Omental fat pad (tissue), 4 donors: ENCODE measurements at places on chromosomes 3 and 15. TPM values are rescaled to one million over a fixed set of nuclear protein-coding genes. Genes with fewer than 3 reads are reported as not detected.

Gene CSPG5
- 4.7 TPM for total RNA-seq

GRCh38 chr3:84600703-84601225, 358.0 kb upstream of the CADM2 start:
- no peak for DNase-seq

DNA sequence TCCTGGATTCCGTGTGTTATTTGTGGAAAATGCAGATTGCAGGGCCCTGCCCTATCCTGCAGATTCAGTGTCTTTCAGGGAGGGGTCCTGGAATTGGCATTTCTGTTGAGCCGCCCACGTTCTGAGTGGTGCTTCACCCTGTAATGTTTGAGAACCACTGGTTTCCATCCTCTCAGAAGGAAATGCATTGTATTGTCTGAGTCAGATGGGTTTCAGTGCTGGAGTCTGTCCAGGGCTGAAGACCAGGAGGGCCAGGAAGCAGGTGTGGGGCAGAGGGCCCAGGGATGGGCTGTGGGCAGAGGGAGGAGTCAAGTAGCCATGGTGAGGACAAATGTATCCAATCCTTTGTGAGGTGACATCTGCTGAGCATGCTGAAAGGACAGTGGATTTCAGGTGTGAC, 123.8 kb downstream of the SV2B start:
- DNase-seq: no peak

DNA sequence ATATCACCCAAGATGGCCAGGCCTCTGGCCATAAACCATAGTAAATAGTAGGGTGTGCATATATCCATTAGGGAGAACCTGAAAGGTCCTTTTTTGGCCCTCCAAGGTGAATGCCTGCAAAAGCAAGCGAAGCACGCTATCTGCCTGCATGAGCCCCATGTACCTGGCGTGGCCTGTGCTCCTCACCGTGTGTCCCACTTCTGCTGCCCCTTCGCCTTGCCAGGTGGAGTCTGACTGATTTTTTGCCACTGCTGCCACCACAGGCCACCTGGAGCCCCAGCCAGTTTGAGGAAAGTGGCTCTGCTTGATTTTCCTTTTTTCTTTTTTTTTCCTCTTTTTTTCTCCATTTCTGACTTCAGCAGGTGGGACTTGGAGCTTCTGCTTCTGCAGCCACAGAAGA, 139.7 kb downstream of the SNRPN start:
- DNase-seq: no peak

Gene RLBP1
- total RNA-seq: not detected

GRCh38 chr3:99960941-99961340, 143.3 kb downstream of the CMSS1 start:
- DNase-seq: no peak

- DNase-seq: no peak
These were observed 87.3 kb downstream of the PEX5L start for GRCh38 chr3:179949412-179949811.

Gene PLA2G4E
- not detected for total RNA-seq

- DNase-seq: no peak
These were observed 42.5 kb upstream of the SPTSSB start for GRCh38 chr3:161413855-161414210.

DNA sequence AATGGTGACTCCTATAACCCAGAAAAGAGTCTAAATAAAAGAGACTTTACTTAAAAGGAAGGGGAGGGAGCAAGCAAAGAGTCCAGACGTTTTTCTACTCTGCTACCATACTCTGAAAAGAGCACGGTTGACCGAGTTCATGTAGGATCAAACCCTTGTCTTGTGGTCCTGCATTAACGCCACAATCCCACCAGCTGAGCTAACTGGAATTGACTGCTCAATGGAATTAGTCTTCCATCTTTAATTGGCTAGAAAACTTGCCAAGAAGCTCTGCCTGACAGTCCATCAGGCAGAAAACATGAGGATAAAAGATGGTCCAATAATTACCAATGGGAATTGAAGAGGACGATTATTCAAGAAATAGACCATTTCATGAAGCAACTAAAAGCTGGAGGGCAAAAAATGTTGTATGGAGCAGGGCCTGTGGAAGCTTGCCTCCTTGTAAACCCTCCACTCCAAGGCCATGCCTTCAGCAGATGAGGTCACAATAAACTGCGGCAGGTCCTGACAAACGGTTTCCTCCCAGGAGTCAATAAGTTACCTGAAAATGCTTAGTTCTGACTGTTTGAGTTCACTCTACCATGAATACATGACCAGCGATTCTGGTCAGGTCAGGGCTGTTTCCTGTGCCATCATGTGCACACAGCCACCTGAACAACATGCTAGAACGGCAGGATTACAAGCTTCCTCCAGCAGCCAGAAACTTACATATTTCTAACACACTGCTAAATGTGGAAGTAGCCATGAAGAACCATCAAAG, 35.6 kb upstream of the ARHGEF3 start:
- no peak for DNase-seq

Gene SMCO1
- not detected for total RNA-seq

DNA sequence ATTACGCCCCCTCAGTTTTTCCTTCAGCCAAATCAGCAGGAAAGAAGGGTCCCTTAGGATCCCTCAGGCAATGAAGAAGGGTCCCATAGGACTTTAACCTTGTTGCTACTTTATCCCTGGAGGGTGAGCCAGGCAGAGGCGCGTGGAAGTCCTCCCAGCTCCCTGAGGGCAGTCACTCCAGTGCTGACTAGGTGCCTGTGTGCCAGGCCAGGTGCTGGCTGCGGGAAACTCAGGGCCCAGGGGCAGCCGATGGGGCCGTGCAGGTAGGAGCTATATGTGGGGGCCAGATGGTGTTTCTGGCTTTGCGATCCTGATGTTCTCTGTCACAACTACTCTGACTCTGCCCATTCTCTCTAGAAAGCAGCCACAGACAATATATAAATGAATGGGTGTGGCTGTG, 42.8 kb upstream of the IQSEC1 start:
- no peak for DNase-seq

Gene IGSF10
- 3.2 TPM for total RNA-seq

DNA sequence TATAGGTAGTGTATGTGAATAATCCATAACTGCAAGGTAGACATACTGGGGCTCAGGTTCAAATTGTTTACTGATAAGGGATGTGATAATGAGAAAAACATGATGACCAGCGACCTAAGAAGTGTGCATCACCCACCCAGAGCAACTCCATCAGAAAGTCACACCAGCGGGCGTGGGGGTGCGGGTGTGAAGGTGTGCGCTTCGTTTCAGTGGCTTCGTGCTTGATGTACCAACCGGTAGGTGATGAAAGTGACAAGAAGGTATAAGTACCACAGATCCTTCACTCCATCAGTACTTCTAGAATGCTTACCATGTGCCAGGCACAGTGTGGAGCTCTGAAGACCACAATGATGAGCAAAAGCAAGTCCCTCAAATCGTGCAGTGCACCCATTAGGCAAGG, 11.2 kb downstream of the ANP32A start:
- DNase-seq: no peak

Gene ANKRD63
- not detected for total RNA-seq

Gene P3H2
- total RNA-seq: 11.7 TPM

GRCh38 chr3:133937756-133938601, 42.3 kb upstream of the RAB6B start:
- no peak for DNase-seq

Gene POC1A
- 2.0 TPM for total RNA-seq

GRCh38 chr3:9455596-9456131, 58.2 kb downstream of the SETD5 start:
- no peak for DNase-seq

Gene GABRR3
- not detected for total RNA-seq
